ENCODE measurements at places on chromosomes 12 and 14.

DNA sequence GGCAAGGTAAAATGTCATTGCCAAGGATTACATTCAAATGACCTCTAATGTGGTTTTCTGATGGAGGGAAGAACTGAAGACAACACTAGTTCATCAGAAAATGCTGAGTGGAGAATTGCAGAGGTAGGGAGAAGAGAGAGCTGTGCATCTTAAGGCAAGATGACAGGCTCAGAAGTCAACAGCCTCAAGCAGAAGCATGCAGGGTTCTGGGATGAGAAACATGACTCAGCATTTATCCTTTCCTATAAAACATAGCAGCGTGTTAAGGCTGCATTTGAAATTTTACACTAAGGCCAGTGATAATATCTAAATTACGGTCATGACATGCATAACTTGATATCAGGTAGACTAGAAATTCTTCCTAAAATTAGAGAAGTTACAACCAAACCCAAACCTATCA lies 53.7 kb upstream of the DYRK2 start:
- no peak for DNase-seq

DNA sequence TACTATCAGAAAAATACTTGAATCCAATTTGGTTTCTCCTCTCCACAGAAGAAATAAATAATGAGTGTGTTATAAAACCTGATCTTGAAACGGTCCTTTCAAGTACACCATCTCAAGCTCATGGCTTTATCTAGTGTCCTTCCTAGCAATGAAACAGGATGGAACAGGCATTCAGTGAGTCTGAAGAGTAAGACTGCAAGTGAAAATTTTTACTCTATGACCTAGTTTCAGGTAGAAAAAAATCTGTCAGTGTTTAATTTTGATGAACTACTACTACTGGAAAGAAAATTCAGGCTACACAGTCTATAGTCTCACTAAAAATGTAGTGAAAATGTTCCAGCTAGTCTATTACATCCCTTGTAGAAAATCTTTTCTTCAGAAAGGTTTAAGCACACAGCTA lies 7.7 kb downstream of the CBX5 start:
- no peak for DNase-seq

- no peak for DNase-seq
Observed at GRCh38 chr12:13383379-13383778, 186.9 kb downstream of the EMP1 start.

GRCh38 chr12:101174541-101174940 lies 35.5 kb downstream of the SLC5A8 start:
- DNase-seq, result no peak

- peak; percentile 80 for DNase-seq
Observed at GRCh38 chr12:116861320-116861719, 19.9 kb downstream of the HRK start.

- DNase-seq, result no peak
Observed at GRCh38 chr12:97745406-97746101, 282.9 kb downstream of the RMST start.

DNA sequence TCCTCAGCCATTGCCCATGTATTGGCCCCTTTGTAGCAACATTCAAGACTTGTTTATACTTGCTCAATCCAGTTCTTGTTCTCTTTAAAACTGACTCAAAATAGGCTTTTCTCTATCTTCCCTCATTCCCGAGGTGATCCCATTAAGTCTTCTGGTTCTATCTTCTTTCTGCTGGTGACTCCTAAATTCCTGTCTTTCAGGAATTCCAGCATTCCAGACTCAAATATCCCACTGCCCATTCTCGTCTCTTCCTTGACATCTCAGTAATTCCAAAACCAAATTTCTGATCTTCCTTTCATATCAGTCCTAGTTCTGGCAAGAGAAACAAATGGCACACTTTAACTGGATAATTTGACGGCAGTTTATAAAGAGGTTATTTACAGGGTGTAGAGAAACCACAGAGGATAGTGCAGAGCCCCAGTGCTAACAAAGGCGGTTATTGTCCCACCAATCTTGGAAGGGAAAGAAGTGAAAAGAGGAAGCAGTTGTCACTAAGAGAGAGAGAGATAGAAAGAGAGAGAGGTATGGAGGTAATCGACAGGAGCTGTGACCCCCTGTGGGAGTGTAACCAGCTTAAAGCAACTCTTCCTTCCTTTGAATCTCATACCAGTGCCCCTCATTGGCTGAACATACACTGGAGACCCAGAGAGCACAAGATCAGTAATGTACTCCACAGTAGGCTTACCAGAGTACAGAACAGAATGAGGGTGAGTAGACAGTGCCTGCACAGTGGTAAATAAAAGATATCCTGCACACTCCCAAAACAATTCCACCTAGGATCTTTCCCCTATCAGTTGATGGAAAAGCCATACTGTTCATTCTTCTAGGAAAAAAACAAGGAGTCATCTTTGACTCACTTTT lies 177.6 kb upstream of the LMNTD1 start:
- DNase-seq, result no peak

DNA sequence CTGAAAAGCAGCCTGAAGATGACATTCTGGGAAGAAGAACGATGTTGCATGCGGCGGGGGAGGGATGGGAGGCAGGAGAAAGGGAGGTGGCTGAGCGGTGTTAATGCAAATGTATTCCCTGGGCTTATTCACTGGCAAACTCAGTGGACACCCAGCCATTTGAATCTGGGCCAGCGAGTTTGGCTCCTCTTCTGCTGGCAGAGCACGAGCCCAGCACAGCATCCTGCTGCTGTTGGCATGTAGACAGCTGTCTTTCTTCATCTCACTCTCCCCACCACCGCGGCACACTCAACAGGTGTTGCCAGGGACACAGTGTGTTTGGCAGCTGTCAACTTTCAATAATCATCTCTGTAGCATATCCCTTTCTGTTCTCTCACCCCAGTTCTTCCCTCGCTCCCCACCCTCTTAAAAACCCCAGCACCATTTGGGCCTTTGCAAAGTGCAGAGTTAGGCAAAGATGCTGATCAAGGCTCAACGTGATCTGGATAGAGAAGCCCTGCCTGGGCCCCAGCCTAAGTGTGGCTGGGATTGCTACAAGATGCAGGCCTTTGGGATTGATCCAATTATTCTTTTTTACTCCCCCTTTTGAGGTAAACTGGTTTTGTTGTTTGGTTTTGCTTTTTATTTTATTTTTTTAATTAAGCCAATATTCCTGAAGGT lies 131.9 kb downstream of the EXOC5 start:
- DNase-seq, result no peak

GRCh38 chr12:69679119-69679518 lies 20.0 kb downstream of the BEST3 start:
- no peak for DNase-seq

DNA sequence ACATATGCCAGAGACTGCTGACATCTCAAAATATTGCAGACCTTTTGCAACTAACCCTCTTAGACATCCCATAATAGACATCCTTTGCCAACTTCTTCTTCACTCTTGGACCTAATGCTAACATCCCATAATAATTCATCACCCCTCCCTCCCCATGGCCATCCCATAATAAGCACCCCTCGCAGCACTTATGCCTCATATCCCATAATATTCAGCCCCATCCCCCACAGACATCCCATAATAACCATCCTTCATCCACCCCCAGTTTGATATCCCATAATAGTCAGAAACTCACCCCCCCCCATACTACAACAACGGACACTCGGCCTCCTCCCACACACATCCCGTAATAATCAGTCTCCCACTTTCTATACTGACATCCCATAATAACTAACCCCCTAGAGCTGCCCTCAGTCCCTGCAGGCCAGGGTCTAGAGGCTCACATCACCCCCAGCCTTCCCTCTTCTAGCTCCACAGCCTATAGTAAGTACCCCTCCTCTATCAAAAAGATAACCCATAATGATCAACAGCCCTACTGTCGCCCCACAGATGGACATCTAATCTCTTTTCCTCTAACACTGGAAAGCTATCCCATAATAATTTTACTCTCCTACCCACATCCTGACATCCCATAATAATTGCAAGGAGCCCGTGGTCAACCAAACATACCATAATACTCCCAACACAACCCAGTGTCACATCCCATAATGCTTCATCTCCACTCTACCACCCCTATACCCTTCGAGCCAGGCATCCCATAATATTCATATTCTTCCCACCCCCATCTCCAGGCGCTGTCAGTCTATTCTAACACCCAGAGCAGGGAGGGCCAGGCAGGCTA lies 792 bp upstream of the CHD4 start:
- peak; percentile 77 for DNase-seq

DNA sequence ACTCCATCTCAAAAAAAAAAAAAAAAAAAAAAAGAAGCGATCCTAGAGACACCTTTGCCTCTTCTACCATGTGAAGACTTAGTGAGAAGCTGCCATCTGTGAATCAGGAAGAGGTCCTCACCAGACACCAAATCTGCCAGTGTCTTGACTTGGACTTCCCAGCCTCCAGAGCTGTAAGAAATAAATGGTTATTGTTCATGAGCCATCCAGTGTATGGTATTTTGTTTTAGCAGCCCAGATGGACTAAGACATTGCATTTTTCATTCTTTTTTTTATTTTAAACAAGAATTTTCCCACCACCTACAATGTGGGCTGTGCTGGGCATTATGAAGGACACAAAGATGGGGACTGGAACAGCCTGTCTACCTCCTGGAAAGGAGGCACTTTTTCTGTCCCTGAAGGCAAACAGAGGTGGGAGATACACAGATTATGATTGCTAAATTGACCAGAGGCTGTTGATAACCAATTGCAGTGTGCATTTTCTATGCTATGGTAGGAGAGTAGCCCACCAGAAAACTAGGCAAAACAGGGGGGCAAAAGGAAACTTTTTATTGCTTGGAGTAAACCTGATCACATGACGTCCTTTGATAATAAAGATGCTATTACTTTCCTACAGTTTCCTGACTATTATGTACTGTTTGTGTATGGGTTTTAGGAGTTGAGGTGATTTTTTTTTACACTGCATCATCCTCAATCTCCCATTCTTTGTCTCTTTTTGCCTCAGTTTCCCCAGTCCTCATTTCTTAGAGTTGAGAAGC lies 2.8 kb upstream of the C12orf43 start:
- no peak for DNase-seq

- DNase-seq, result no peak
Observed at GRCh38 chr12:26936559-26937442, 980 bp downstream of the INTS13 start.

GRCh38 chr12:8841778-8842177 lies 19.4 kb downstream of the A2ML1 start:
- no peak for DNase-seq

- no peak for DNase-seq
Observed at GRCh38 chr12:29518407-29518806, 20.9 kb upstream of the OVCH1 start.

- DNase-seq, result no peak
Observed at GRCh38 chr12:90951432-90952105, 3.4 kb downstream of the CCER1 start.

- peak; percentile 49 for DNase-seq
Observed at GRCh38 chr14:95504135-95505029, 12.1 kb downstream of the SYNE3 start.

DNA sequence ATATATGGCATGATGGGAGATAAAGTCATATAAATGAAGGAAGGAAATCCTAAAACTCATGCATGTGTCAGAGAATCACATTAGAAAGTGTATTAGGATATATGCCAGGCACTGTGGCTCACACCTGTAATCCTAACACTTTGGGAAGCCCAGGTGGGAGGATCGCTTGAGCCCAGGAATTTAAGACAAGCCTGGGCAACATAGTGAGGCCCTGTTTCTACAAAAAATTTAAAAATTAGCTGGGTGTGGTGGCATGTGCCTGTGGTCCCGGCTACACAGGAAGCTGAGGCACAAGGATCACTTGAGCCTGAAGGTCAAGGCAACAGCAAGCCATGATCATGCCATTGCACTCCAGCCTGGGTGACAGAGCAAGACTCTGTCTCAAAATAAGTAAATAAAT lies 130.3 kb upstream of the ARID2 start:
- no peak for DNase-seq

DNA sequence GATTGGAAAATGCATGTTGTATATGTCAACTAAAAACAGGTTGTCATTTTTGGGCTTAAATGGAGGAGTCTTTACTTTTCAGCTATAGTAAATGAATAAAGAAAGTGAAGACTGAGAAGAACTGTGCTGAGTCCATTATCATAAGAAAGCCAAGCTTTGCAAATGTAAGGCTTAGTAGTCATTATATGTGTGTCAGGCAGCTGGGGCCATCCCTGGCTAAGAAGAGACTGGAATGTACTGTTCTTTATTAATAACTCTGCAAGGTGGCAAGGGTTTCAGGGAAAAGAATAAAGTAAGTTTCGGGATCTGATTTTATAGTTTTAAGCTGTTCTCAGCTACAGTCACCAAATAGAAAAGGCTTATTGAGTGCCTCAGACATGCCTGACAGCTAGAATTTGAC lies 48.7 kb downstream of the SRGAP1 start:
- DNase-seq, result no peak

DNA sequence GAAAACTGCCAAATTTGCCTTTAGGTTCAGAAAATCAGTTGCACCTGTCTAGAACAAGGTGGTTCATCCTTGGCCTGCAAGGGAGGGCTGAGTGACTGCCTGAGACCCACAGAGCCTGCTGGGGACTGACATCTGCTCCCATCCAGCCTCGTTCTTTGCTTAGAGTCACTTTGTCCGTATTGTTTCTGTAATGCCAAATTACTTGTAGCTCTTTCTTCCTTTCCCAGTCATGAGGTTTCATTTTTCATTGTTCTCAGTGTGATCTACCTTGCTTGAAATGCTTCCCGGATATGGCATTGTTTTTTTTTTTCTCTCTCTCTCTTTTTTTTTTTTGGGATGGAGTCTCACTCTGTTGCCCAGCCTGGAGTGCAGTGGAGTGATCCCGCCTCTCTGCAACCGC lies 21.3 kb downstream of the TSPAN9 start:
- no peak for DNase-seq

GRCh38 chr14:20675669-20676068 lies 8.7 kb upstream of the RNASE4 start:
- no peak for DNase-seq
